ENCODE measurements at places on chromosomes 6 and 20.

DNA sequence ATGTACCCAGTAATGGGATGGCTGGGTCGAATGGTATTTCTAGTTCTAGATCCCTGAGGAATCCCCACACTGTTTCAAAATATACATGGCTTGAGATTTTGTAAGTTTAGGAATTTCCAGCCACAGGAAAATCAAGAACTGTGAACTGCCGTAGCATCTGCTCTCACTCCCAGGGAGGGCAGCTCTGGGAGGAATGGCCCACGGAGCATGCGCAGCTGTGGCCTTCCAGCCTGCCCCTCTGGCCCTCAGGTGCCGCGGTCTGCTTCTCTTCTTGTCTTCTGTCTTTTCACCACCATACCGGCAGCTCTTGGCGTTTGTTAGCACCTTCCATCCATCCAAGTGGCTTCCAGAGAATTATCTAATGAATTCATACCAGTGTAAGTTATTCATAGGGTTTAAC lies 19.9 kb upstream of the EXOC2 start:
- no peak for DNase-seq

GRCh38 chr6:15754706-15755079 lies 91.9 kb upstream of the DTNBP1 start:
- DNase-seq: no peak

GRCh38 chr20:52652271-52652670 lies 319.9 kb upstream of the TSHZ2 start:
- DNase-seq: no peak

DNA sequence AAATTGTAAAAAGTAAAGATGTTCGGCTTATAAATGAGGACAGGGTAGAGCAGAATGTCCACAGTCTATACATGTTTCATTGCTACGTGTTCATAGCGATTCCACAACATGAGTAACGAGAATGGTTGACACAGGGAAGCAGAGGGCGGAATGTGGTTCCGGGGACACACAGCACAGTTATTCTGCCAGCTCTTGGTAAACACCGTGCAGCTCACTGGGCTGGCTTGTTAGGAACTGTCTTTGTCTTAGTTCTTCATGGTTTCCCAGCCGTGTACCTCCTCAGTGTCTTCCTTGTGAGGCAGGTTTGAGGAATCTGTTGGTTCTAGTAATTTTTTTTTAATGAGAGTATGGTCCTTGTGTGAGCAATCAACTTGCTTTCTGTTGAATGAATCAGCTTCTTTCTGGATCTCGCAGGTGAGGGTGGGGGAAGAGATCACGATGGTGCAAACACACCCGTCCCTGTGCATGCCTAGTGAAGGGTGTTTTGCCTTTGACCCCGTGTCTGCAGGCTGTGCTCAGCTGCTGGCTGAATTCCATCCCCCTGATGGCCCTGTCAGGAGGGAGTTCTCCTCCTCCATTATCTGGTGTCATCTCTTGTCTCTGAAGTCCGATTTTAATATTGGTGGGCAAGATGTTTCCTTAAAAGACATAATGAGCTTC lies 168.2 kb downstream of the SMOC2 start:
- DNase-seq: no peak

DNA sequence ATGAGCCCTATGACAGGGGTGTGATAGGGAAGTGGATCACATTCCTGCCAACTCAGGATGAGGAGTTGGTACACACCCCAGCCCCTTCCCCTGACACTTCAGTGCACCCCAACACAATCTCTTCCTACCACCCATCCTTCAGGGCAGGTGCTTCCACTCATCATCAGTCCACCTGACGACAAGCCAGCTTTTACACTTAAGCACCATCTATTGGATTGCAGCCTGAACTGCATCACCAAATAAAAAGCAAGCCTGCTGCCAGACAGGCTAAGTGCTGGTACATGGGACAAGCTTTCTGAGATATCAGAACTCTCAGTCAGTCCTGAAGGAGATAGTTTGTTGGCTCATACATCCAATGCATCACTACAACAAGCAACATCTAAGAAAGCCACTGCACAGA lies 69.0 kb upstream of the TMEM200A start:
- DNase-seq: no peak

DNA sequence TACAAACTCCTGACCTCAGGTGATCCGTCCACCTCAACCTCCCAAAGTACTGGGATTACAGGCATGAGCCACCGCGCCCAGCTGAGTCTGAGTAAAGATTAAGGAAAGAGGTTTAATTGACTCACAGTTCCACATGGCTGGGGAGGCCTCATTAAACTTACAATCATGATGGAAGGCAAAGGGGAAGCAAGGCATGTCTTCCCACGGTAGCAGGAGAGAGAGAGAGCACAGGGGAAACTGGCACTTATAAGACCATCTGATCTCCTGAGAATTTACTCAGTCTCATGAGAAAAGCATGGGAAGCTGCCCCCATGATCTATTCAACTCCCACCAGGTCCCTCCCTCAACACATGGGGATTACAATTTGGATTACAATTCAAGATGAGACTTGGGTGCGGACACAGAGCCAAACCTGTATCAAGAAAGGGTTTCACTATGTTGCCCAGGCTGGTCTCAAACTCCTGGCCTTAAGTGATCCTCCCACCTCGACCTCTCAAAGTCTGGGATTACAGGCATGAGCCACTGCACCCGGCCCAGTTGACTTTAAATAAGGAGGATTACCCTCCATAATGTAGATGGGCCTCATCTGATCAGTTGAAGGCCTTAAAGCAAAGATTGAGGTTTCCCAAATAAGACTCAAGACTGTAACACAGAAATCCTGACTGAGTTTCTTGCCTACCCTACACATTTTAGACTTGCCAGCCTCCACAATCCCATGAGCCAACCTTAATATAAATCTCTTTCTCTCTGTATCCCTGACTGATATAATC lies 13.1 kb upstream of the PEX7 start:
- no peak for DNase-seq

DNA sequence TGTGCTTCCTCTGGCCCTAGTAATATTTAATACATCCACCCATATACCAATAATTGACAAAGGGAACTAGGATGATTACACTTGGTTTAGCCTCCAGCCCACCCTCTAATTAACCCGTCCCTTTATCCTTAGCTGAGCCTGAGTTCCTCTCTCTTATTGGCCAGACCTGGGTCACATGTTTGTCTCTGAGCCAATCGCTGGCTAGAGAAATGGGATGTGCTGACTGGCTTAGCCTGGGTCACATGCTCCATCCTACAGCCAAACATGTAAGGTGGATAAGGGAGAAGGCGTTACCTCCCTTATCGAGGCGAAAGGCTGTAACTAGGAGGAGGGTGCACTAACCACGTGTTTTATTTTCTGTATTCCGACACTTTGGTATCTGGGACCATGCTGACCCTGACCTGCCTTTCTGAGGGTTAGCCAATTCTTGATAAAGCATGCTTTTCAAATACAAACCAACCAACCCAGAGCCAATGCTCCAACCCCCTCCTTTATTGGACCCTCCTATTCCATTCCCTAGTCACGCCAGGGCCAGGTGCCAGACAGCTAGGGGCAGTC lies 262.7 kb downstream of the PREX1 start:
- DNase-seq: no peak

GRCh38 chr6:63543982-63544381 lies 28.3 kb upstream of the LOC128125822 start:
- DNase-seq: no peak

- DNase-seq: no peak
These were observed 68.4 kb downstream of the TFAP2B start for GRCh38 chr6:50887112-50887511.

DNA sequence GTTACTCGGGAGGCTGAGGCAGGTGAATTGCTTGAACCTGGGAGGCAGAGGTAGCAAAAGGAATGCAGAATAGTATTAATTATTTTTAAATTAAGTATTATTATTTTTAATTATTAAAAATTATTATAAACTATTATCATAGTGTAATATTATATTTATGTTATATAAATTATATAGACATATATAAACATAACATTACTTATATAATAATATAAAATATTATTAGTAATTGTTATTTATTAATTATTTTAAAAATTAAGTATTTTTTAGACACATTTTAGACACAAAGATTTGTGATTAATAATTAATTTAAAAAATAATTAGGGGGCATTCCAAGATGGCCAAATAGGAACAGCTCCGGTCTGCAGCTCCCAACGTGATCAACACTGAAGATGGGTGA lies 31.7 kb upstream of the TGM3 start:
- no peak for DNase-seq

DNA sequence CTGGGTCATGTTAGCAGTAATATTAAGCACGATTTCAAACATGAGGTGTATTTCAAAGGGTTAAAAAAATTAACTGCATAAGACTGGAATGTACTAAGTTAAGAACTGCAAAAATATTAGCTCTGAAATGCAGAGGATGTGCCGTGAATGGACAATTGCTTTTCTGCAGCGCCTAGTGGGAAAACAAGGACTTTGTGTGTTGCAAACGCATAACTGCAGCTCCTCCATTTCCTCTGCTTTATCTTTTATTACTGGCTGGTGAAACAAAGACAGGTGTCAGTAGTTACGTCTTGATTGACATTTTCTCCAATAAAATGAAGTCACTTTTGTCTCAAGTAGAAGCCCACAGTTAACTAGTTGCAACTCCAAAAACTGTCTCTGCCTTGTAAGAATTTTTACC lies 1.7 kb downstream of the PDE7B start:
- no peak for DNase-seq

- no peak for DNase-seq
These were observed 158.5 kb upstream of the ARID1B start for GRCh38 chr6:156618600-156619205.

DNA sequence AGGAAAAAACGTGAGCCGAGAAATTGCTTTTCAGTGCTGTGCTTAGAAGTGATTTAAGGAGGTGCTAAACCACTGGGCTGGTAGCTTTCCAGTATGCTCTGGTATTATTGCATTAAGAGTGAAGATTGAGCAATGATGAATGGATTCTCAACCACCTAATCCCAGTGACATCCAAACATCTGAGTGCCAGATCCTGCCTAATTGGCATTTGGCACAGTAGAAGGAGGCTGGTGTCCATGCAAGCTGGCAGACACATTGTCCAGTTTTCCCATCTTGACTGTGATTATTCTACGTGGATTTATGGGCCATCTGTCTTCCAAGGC lies 398.0 kb upstream of the PLCB4 start:
- no peak for DNase-seq

DNA sequence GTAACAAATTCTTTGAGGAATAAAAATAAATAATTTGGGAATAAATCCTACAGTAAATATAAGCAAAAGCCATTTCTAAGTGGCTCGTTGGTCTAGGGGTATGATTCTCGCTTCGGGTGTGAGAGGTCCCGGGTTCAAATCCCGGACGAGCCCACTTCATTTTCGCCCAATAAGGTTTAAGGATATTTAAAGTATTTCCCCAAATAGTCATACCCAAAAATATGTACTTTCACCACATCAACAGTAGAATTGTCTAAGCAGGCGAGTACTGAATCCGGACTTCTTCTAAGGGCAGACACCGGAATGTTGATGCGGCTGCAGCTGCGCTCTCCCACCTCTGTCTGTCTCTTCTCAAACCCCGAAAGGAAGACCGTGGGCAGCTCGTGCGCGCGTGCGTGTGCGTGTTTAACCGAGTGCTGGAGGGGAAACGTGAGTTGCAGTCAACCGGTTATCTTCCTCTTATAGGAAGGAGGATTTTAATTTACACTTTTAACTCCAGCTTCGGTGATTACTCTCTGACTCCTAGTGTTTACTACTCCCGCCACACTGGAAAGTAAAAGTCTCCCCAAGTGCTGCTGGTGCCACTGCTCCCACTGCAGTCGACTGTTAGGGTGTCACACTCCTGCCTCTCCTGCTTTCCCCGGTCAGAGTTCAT lies 155.7 kb upstream of the PRSS16 start:
- peak; percentile 17 for DNase-seq

GRCh38 chr6:116229287-116229913 lies 24.5 kb downstream of the TSPYL4 start:
- no peak for DNase-seq

DNA sequence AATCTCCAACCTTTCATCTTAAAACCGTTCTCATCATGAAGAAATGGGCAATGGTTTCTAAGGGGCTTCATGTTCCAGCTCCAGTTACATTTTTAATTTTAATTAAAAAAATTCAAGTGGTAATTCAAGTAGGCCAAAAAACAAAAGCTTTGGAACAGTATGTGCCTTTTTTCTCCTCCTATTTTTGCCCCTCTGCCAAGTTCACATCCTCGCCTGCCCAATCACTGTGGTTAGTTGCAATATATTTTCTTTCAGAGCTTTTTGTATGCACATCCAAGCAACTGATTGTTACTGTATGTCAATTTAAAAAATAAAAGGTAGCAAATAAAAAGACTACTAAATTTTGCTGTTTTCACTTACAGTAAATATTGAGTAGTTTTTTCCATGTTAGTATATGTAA lies 99.8 kb upstream of the B3GAT2 start:
- no peak for DNase-seq

- no peak for DNase-seq
These were observed 65.5 kb downstream of the NRN1 start for GRCh38 chr6:5941188-5941587.

GRCh38 chr6:78513856-78514255 lies 353.5 kb upstream of the IRAK1BP1 start:
- no peak for DNase-seq

DNA sequence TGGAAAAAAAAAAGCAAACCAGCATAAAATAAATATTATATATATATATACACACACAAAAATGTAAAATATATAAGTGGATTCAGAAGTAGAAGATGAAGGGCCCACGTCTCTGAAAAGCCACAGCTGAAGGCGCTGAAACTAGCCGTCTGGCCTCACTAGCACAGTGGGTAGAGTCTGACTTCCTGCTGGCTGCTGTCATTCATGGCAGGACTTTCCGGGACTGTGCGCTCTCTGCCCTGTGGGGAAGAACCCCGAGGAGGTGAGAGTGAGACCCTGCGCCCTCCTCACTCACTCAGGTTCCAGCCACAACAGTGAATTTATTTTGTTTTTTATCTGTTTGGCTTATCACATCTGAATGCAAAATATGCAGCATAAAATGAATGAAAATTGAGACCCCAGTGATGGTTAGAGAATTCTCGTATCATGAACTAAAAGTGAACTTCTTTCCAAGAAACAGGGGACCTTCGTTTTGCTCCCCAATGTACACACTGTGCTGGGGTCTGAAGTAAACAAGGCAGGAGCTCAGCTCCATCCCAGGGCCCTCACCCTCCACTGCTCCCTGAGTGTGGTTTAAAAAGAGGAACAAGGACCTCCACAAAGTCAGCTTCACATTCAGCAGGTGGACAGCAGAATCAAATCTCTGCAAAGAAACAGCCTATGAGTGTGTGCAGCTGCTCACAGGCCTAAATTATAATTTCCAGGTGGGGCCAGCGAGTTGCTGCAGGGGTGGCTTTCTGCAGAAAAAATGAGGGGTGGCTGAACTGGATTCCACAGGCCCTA lies 1.3 kb upstream of the RAMACL start:
- DNase-seq: no peak

GRCh38 chr20:44701118-44701857 lies 13.9 kb upstream of the CCN5 start:
- DNase-seq: no peak

DNA sequence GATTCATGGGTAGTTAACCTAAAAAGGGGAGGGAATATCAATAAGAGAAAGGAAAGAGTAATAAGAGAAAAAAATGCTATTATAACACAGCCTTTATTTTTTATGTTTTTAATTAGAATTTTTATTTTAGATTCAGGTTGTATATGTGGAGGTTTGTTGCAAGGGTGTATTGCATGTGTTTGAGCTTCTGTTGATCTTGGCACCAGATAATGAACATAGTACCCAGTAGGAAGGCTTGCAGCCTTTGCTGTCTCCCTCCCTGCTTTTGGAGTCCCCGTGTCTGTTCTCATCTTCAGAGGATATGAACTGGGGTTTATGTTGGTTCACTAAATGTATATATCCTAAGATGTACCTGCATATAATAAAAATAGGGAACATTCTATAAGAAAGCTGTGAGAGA lies 250.0 kb downstream of the UST start:
- DNase-seq: no peak
